ENCODE measurements at places on chromosomes 1 and 21. TPM values are rescaled to one million over a fixed set of nuclear protein-coding genes. Genes with fewer than 3 reads are reported as not detected.

DNA sequence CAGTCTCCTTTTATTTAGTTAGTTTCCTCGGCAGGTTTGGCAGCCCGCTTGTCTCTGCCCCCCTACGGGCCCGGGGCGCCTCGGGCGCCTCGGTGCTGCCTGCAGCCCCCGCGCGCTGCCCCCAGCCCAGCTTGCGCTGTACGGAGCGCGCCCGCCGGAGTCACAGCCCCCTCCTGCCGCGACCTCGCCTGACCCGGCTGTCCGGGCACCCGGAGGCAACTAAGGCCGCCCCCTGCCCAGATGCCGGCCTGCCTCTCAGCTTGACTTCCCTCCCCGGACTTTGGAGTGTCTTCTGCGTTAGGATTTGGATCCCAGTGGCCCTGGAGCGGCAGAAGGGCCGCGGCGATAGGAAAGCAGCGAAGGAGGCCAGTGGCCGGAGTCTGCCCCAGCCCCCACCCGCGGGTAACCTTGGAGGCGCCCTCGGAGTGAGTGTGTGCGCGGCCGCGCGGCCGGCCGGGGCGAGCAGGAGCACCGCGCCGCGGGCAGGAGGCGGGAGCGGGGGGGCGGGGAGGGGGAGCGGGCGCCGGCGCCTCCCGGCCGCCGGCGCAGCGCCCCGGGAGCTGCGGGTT, 7.6 kb downstream of the CDKN2C start:
- DNase-seq = peak; percentile 51

DNA sequence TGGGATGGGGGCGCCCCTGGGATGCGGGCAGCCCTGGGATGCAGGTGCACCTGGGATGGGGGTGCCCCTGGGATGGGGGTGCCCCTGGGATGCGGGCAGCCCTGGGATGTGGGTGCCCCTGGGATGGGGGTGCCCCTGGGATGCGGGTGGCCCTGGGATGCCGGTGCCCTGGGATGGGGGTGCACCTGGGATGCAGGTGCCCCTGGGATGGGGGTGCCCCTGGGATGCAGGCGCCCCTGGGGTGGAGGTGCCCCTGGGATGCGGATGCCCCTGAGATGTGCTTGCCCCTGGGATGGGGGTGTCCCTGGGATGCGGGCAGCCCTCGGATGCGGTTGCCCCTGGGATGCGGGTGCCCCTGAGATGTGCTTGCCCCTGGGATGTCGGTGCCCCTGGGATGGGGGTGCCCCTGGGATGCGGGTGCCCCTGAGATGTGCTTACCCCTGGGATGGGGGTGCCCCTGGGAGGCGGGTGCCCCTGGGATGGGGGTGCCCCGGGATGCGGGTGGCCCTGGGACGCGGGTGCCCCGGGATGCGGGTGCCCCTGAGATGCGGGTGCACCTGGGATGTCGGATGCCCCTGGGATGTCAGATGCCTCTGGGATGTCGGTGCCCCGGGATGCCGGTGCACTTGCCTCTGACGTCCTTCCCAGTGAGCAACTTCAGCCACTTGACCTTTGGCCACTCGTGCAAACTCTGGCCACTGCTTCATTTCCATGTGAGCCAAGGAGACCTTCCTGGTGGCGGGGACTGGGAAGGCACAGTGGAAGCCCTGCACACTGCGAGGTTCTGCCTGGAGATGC, 37.3 kb upstream of the SLC19A1 start:
- no peak for DNase-seq

The NR1I3 gene
- not detected for total RNA-seq

DNA sequence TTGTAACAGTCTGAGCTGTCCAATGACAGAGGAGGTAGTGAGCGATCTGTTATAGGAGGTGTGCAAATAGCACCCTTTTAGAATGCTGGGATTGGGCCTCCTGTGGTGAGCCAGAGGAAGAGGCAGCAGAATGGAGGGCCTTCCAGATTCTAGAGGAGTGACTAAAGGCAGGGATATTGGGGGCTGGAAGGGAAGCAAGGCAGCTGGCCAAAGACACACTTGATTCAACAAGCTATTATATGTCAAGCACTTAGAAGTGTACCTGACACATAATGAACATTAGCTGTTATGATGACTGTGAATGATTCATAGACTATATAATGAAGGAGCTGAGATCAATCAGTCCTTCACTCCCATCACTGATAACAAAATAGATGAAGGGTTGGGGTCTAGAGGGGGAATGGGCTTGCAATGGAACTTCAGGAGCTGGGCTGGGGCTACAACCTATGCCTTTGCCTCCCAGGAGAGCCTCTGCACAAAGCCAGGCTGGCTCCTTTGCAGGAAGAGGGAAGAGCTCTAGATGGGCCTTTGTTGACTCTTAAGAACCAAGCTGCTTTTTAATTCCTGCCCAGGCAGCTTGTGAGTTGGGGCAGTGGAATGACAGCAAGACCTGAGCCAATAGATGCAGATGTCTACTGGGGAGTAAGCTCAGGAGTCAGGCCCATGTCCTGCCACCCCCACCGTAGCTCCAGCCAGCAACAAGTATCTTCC, 2.3 kb upstream of the MKNK1 start:
- peak; percentile 51 for DNase-seq

- peak; percentile 70 for DNase-seq
Measured at GRCh38 chr1:92599184-92599583, 112.5 kb upstream of the GFI1 start.

GRCh38 chr1:234561319-234561718, 48.7 kb downstream of the IRF2BP2 start:
- no peak for DNase-seq

DNA sequence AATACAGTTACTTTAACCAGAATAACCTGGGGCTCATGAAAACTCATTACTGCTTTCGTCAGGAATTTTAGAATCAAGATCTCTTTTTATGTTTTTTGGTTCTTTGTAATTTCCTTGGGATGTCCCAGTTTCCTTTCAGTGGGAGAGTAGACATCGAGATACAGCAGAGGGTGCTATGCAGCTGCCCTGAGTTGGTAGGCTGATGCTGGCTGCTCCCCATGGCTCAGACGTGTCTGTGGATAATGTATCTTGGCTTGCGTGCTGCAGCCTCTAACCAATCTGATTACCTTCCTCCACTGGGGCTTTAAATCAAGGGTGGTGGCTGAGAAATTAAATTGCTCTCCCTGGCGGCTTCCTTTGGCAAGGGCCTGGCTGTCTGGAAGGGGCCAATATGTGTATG, 253.7 kb downstream of the CACNA1E start:
- DNase-seq = no peak

- DNase-seq = no peak
Measured at GRCh38 chr1:212235857-212236256, 49.4 kb upstream of the PPP2R5A start.

- peak; percentile 39 for DNase-seq
Measured at GRCh38 chr1:231936983-231937775, 310.6 kb downstream of the DISC1 start.

The KCNJ15 gene
- total RNA-seq = 1.5 TPM

DNA sequence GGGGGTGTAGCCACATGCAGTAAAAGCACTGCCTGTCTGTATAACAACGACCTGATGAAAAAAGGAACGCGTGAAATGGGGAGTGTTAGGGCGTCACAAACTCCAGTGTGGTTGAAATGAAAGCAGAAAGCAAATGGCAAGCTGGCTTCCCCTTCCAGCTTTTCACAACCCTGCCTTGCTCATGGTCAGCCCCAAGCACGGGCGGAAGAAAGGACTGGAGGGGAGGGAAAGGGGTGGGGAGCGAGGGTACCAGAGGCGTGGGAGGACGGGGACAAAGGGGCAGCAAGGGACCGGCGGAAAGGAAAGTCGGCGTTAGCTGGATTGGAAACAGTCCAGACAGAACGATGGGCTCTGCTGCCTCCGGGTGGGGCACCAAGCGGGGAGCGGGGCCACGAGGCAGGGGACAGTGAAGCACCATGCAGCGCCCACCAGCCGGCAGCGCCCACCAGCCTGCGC, 9.6 kb downstream of the VPS26C start:
- DNase-seq = peak; percentile 33

Data from fibroblast of lung (primary cell).